ENCODE measurements at places on chromosomes 3 and 15.

- DNase-seq = no peak
Measured at GRCh38 chr3:58528629-58529028, 8.4 kb downstream of the ACOX2 start.

DNA sequence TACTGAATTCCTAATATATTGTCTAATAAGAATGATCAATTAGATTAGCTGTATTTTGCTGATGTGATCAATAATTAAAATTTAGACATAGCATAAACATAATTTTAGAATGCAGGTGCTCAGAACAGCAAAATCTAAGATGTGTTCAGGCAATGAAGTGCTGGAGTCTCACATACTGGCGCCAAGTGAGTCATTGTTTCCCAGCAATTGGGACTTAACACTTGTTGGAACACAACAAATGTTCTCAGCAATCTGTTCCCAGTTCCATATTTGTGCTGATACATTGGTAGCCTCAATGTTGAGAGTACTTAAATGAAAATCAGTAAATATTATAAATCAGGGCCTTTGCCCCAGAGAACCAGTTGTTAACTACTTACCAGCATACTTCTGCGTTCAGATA lies 619.0 kb downstream of the ROBO1 start:
- no peak for DNase-seq

GRCh38 chr15:88805031-88805780 lies 2.0 kb downstream of the ACAN start:
- no peak for DNase-seq

- no peak for DNase-seq
Measured at GRCh38 chr3:175002732-175003143, 143.6 kb downstream of the NAALADL2 start.

GRCh38 chr15:69479081-69479480 lies 26.5 kb downstream of the RPLP1 start:
- no peak for DNase-seq

DNA sequence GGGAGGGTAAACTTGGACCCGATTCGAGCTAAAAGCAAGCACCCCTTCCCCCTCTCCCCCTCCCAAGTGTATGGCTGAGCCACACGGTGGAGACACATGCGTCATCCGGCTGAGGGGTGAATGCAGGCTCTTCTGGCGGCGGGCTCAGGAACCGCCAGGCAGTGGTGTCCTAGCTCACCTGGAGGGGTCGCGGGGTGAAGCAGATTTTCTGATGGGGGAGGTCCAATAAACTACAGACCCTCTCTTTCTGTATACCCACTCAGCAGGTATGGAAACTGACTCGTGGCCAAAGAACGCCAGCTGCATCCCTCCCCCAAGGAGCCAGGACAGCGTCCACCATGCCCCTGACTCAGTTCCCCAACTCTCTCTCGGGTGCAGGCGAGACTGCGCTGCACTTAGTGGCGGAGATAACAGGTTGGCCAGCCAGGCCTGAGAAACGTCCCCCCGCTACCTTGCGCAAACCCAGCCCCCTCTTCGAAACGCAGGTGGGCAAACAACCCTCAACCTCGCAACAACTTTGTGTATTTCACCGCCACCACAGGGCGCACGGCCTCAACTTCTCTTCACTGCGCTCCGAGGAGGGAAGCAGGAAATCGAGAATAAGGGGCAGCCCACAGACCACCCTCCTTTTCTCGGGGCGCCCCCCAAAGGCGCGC lies 1.3 kb downstream of the MAGI1 start:
- no peak for DNase-seq

DNA sequence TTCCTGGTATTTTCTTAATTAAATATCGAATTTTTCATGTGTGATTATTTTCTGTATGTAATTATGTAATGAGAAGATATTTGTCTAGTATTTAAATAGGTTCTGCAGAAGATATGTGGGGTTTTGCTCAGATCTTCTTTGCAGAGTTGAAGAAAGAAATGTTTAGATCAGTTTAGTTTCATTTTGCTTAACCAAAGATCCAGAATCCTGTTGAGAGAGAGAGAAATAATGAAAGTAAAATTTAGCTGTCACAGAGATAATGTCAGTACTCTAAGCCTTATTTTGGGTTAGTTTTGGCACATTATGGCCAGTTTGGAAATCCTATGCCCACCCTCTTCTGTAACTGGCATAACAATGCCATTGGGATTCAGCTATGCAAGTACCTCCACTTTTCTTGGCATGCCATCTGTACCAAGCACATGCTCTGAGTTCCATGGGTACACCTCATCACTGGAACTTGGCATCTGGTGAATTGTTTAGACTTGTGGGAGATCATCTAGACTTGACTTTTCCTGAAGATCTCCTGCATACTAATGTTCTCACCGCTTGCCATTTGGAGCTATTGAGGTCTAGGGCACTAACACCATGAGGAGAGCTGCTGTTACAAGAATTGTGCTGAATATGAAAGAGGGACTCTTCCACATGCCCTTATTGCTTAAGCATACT lies 30.9 kb downstream of the PLSCR1 start:
- no peak for DNase-seq

- no peak for DNase-seq
Measured at GRCh38 chr15:91302588-91303439, 202.8 kb downstream of the SV2B start.

GRCh38 chr15:96107916-96108315 lies 222.6 kb upstream of the NR2F2 start:
- no peak for DNase-seq

DNA sequence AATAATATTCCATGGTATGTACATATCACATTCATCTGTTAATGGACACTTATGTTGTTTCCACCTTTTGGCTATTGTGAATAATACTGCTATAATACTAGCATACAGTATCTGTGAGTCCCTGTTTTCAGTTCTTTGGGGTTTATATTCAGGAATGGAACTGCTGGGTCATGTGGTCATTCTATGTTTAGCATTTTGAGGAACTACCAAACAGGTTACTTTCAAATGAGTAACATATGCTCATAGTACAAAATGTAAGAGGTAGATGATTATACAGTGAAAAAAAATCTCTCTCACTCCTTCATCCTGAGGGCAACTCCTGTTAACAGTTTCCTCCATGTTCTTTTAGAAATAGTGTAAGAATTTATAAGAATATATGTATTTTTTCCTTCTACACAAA lies 162.2 kb downstream of the PLD1 start:
- DNase-seq = no peak

DNA sequence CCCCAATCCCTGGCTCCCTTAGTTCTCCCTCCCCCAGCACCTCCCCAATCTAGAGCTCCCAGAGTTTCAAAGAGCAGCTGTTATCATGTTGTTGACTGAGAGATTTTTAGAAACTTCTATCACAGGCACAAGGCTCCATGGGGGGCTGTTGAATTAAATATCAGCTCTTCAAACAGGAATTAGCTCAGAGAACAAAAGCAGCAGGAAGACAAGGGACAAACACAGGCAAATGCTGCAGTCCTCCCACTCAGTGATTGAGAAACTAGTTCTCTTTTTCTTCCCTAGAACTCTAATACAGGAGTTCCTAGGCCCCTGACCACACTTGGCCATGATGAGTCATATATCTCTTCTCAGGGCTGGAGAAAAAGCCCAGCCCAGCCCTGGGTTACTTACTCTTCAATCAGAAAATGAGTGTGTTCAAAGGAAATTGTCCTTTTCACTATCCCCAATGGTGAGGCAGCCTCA lies 262.1 kb downstream of the IGSF11 start:
- no peak for DNase-seq

GRCh38 chr3:155948476-155948875 lies 78.0 kb downstream of the GMPS start:
- no peak for DNase-seq

- DNase-seq = no peak
Measured at GRCh38 chr15:38626443-38627050, 61.9 kb upstream of the RASGRP1 start.

GRCh38 chr15:38242055-38242454 lies 10.6 kb upstream of the SPRED1 start:
- no peak for DNase-seq

GRCh38 chr3:70919091-70919490 lies 606.7 kb upstream of the MDFIC2 start:
- no peak for DNase-seq

GRCh38 chr3:117556646-117557407 lies 847.2 kb downstream of the TUSC7 start:
- DNase-seq = no peak

DNA sequence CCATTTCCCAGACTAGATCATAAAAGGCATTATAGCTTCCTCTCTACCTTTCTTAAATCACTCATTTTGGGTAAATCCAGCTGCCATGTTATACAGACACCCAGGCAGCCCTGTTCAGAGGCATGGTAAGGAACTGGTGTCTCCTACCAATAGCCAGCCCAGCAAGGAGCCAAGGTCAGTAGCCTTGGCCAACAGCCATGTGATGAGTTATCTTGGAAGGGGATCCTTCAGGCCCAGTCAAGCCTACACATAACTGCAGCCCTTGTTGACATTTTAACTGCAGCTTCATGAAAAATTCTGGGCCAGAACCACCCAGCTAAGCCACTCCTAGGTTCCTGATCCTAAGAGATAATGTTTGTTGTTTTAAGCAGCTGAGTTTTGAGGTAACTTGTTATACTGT lies 29.0 kb upstream of the ZMAT3 start:
- DNase-seq = no peak

DNA sequence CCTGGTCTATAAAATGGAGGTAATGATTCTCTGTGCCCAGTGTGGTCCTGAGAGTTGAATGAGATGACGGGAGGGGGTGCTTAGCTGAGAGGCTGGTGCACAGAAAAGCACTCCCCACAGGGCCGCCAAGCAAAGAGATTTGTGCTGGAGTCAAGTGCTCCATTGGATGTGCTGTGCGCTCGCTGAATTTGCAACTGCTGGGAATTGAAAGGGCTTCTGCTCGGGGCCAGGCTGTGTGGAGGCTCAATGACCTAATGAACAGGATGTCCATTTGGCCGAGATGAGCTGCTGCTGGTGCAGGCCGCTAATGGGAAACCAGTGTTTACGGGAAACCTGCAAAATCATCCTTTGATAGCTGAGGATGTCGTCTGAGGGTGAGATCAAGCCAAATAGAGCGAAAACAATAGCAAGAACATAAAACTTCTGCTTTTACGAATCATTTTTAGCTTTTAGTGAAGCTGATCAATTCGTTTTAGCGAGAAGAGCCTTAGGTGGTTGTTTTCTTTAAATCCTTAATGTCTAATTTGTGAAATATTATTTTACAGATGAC lies 211.7 kb downstream of the GABRG3 start:
- no peak for DNase-seq

- no peak for DNase-seq
Measured at GRCh38 chr15:29844290-29844903, 22.1 kb upstream of the TJP1 start.

- no peak for DNase-seq
Measured at GRCh38 chr3:169146866-169147237, 516.7 kb downstream of the MECOM start.

DNA sequence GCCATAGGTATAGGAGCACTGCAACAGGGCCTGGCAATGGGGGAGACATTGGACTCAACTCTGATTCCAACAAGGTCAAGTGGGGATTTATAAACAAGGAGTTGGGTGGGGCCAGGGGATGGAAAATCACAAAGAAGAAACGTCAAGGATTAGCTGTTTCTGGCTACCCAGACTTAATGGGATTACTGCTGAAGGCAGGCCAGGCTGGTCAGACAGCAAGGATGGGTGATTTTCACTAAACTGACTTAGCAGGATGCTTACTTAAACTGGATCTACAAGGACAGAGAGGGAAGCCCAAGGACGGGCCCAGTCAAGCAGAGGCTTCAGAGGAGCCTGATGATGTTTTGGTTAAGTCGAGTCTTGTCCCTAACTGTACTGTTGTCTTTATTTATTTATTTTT lies 76.2 kb downstream of the USP13 start:
- DNase-seq = no peak

DNA sequence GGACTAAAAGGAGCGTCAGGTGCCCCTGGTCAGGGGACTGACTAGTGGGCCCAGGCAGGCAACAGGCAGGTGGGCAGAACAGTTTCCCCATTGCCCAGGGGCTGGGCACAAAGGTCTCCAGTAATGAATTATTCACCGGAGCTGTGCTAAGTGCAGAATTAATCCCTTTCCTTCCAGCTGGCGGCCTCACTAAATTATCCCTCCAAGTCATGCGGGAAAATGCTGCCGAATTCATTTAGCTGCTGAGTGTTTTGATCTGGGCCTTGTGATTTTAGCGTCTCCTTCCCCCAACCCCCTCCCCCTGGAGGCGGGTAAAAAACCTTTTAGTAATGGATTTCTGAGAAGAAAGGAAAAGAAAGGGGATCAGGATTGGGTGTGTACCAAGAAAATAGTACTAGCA lies 47.2 kb downstream of the CCDC33 start:
- no peak for DNase-seq

- no peak for DNase-seq
Measured at GRCh38 chr3:30319713-30320112, 286.7 kb upstream of the TGFBR2 start.

- DNase-seq = no peak
Measured at GRCh38 chr3:108661699-108662098, 72.2 kb downstream of the DZIP3 start.

- DNase-seq = no peak
Measured at GRCh38 chr3:186400662-186401061, 38.6 kb upstream of the DGKG start.

GRCh38 chr3:9008550-9009255 lies 45.4 kb upstream of the RAD18 start:
- no peak for DNase-seq

DNA sequence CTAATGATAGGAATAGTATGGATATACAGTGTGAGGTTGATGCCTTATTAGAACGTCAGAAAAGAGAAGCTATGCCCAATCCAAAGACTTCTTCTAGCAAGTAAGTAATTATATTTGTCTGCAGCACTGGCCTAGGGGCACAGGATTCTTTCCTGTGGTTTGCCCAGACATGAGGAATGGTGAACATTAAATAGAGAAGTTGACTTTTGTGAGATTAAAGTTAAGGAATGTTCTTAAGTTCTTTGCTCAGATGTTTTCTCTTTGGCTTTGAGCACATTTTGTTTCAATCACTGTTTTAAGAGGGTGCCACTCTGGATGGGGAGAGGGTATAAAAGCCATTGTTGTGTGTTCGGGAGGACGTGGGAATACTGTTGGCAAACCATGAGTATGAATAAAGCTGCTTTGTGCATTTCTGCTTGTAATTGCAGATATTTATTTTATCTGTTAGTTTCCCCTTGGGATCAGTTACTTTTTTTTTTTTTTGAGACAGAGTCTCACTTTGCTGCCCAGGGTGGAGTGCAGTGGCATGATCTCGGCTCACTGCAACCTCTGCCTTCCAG lies 8.3 kb downstream of the KIF23 start:
- no peak for DNase-seq

- DNase-seq = peak; percentile 39
Measured at GRCh38 chr15:65981837-65982626, 112.7 kb downstream of the RAB11A start.

DNA sequence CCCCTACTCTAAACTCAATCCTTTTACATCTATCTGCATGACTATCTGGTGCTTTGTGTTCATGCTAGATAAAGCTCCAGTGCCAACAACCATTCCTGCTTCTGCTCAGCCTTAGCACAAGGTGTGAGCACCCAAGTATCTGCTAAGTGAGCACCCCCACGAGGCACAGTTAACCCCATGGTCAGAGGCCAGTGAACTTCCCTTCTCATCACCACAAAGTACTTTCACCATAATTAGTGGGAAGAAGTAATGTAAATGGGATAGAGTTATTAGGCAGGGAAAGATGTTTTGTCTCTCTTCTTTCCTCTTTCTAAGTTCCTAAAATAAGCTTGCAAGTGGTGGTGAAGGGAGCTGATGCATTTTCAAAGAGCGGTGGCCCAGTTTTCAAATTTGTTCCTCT lies 96.4 kb downstream of the ANO10 start:
- DNase-seq = no peak
